Tibial nerve (tissue), 4 donors: ENCODE measurements at places on chromosomes 2 and 18. TPM values are rescaled to one million over a fixed set of nuclear protein-coding genes. Genes with fewer than 3 reads are reported as not detected.
A peak's percentile ranks its signal among the peaks of the same experiment; 100 is the strongest.

DNA sequence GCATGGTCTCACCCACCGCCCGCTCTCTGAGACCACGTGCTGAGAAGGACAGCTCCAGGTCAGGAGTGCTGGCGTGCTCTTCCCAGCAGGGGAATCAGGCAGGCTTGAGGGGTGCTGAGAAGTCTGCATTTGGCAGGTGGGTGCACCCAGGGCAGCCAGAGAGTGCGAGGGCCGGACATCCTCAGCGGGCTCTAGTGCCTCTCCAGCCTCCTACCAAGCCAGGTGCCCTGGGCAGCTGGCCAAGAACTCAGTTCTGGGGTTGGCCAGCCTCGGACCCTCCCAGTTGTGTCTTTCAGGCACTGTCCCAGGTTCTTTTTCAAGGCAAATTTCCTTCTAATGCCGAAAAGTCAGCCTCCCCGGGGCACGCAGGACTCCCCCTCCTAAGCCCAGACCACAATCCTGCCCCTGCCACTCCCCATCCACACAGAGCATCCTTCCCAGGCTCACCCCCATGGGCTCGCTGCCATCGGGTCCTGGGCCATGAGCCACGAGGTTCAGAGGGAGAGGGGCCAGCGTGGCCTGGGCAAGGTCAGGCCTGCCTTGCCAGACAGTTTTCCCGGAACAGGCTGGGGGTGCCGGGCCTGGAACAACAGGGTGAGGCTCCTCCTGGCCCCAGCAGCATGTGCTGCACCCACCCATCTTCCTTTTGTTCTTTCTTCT lies 52.2 kb upstream of the GPC1 start:
- DNase-seq = no peak
- H3K27ac ChIP-seq = no peak overlapping the region
- H3K36me3 ChIP-seq = no peaks in the 10 kb centered on the region
- H3K4me1 ChIP-seq = peaks cover 8% of the 10 kb centered on the region
- no peak overlapping the region for H3K4me3 ChIP-seq

ASPRV1 gene
- 2.5 TPM for total RNA-seq

DNA sequence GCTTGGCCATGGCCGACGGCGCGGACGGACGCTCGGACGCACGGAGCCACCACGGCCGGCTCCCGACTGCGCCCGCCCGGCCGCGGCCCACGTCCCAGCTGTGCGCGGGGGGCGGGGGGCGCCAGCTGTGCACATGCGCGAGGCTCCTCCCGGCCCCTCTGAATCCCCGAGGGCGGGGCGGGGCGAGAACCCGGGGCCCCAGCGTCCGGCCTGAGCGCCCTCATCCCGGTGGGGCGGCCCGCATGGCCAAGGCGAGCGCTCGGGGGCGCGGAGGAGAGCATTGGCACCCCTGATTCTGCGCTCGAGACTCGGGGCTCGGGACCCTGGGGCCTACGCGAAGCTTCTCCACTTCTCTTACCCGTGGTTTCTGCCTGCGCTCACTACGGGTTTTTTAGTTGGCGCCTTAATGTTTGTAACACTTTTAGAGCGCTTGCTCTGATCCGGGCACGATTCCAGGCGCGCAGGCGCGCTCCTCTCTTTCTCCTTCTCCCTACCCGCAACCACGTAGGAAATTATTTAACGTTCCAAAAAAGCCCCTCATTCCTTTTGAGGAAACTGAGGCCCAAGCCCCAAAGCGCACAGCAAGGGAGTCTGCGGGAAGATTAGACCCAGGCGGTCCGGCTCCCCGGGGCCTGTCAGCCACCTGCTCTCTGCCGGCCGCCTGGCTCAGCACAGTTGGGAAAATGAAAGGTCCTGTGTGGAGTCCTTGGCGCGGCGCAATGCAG lies at the start of gene PXDN:
Gene PXDN (minus strand): TSS at position 70 of the 725 bp plus-strand sequence. CDS start 60 bp downstream, at position 10.
- no peaks in the 10 kb centered on the region for H3K27me3 ChIP-seq
- H3K4me3 ChIP-seq = peak within 1 kb of the TSS; percentile 87
- H3K36me3 ChIP-seq = no peaks in the 10 kb centered on the region

DNA sequence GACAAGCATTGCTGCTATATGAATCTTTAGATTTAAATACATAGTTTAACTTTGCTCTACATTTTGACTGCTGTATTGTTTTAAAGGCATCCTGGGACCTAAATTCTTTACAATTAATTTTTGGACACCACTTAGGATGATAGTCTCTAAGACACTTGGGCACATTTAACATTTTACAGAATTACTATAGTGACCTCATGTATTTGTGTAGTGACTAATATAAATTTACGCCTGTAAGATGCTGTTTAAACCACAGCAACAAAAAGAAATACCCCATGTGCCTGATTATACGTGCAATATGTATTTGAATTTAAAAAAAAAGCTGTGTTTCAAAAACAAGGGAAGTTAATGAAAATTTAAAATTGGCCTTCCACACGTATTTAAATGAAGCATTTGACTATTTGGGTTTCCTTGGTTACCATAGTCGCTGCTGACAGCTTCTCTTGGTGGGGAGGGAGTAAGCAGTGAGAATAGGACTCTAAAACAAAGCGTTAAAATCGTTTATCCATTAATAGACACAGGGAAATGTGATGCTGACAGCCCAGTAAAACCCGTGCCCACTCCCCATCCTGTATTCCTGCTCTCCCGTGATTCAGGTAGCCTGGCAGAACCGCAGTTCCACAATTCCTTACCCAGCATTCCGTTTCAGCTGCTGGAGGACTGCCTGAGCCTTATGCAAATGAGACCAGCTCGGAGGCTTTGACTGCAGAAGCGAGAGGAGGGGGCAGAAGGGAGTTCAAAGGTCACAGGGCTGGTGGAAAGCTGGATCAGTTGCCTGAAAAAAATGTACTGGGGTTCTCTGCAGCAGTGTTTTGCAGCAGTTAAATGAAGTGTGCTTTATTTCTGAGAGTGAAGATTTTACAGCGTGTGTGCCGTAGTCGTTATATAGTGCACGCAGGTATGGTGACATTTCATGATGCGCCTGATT lies 104.3 kb downstream of the CSRNP3 start:
- H3K36me3 ChIP-seq = no peaks in the 10 kb centered on the region
- H3K27ac ChIP-seq = peak overlapping the region; percentile 71
- no peaks in the 10 kb centered on the region for H3K27me3 ChIP-seq
- no peak for DNase-seq
- peak overlapping the region; percentile 53 for H3K4me3 ChIP-seq
- peaks cover 10% of the 10 kb centered on the region for H3K4me1 ChIP-seq

DNA sequence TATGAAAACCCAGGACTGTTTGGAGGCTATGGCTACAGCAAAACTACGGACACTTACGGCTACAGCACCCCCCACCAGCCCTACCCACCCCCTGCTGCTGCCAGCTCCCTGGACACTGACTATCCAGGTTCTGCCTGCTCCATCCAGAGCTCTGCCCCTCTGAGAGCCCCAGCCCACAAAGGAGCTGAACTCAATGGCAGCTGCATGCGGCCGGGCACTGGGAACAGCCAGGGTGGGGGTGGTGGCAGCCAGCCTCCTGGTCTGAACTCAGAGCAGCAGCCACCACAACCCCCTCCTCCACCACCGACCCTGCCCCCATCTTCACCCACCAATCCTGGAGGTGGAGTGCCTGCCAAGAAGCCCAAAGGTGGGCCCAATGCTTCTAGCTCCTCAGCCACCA lies 12.1 kb downstream of the HOXD3 start:
- no peaks in the 10 kb centered on the region for H3K36me3 ChIP-seq
- no peak overlapping the region for H3K27ac ChIP-seq
- no peaks in the 10 kb centered on the region for H3K4me1 ChIP-seq
- DNase-seq = no peak
- H3K27me3 ChIP-seq = peaks cover 82% of the 10 kb centered on the region
- no peak overlapping the region for H3K4me3 ChIP-seq

GRCh38 chr2:31383471-31384153 lies 30.9 kb downstream of the XDH start:
- no peaks in the 10 kb centered on the region for H3K4me1 ChIP-seq
- no peaks in the 10 kb centered on the region for H3K27me3 ChIP-seq
- no peak overlapping the region for H3K27ac ChIP-seq
- H3K4me3 ChIP-seq = no peak overlapping the region

LOXL3 gene
- total RNA-seq = 16.2 TPM

GRCh38 chr2:215171151-215171550 lies 32.7 kb upstream of the ABCA12 start:
- H3K27me3 ChIP-seq = no peaks in the 10 kb centered on the region
- no peak overlapping the region for H3K4me3 ChIP-seq
- no peak for DNase-seq
- no peak overlapping the region for H3K27ac ChIP-seq
- no peaks in the 10 kb centered on the region for H3K36me3 ChIP-seq

DNA sequence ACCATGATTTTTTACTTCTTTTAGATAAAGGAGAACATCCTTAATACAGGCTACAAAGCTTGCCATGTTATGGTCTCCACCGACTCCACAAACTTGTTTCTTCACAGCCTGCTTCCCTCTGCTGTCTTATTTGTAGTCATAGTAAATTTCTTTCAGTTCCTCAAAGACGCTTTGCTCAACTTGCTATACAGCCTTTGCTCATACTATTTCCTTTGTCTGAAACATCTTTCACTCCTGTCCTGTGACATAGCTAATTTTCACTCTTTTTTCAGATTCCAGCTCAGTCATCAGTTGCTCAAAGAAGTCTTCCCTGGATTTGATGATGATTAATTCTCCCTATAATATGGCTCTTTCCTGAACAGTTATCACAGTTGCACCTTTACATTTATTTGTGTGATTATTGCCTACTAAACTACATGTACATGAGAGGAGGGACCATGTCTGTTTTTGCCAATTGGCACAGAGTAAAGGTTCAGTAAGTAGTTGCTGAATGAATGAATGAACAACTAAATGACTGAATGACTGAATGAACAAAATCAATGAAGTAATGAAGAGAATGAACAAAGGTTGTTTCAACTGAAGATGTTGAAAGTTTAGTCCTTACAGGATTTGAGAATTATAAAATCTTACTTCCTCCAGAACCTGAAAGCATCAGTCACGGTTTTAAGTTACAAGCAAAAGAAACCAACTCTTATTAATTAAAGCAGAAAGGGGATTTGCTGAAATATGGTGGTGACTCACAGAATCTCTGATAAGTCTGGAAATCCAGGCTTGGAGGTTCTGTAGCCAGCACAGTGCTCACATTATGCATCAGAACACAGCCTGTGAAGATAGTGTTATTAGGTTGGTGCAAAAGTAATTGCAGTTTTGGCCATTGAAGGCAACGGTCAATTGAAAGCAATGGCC lies 186.4 kb upstream of the FAM98A start:
- no peaks in the 10 kb centered on the region for H3K36me3 ChIP-seq
- no peaks in the 10 kb centered on the region for H3K27me3 ChIP-seq
- H3K4me3 ChIP-seq = no peak overlapping the region
- DNase-seq = no peak
- no peaks in the 10 kb centered on the region for H3K4me1 ChIP-seq

DNA sequence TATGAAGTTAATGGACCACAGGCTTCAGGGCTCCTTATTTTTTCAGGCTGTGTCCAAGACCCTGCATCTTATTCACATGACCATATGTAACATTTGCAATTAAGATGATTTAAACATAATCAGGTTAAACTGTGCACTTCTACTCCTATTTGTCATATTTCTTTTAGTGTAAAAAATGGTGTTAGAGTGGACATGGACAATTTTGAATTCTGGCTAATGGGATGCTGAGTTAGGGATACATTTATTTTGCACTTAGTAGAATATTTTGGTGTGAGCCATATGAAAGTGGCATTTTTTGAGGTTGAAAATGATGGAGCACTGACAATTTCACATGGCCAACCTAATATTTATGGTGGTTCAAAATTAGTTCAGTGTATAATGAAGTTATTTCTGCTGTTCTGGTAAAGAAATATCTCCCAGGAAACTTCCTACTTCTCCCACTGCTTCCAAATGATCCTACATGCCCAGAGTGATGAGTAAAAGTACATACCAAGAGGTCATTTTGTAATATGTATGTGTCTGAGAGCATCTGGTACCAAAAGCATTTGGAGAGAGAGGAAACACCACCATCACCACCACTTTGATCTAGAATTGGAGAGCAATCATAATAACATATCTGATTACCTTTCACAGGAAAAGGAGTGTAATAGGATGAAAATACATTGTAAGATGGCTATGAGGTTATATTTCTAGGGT lies 36.0 kb downstream of the GULP1 start:
- peak overlapping the region; percentile 14 for H3K27ac ChIP-seq
- H3K36me3 ChIP-seq = no peaks in the 10 kb centered on the region
- H3K27me3 ChIP-seq = no peaks in the 10 kb centered on the region

GRCh38 chr18:45691816-45692179 lies 32.2 kb upstream of the SLC14A1 start:
- no peak overlapping the region for H3K27ac ChIP-seq
- H3K4me1 ChIP-seq = no peaks in the 10 kb centered on the region
- H3K4me3 ChIP-seq = no peak overlapping the region

ALPI gene
- total RNA-seq = not detected

DNA sequence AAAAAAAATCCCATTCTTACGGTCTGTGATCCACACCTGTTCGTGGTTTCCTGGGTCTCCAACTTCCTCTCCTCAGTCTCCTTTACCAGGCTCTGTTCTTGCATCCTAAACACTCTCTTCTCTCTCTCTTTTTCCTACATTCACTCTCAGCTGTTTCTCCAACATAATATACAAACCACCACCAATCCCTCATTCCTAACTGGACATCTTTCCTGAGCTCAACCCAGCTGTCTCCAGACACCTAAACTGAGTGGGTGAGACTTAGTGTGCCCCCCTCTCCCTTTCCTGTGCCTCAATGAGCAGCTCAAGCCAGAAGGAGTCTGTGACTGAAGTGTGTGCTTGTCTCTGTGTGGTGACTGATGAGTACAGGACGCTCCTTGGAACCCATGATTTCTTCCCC lies 59.4 kb downstream of the LIPG start:
- no peak for DNase-seq
- H3K4me3 ChIP-seq = no peak overlapping the region
- no peak overlapping the region for H3K27ac ChIP-seq
- peaks cover 14% of the 10 kb centered on the region for H3K4me1 ChIP-seq

CHRNG gene
- total RNA-seq = not detected

DNA sequence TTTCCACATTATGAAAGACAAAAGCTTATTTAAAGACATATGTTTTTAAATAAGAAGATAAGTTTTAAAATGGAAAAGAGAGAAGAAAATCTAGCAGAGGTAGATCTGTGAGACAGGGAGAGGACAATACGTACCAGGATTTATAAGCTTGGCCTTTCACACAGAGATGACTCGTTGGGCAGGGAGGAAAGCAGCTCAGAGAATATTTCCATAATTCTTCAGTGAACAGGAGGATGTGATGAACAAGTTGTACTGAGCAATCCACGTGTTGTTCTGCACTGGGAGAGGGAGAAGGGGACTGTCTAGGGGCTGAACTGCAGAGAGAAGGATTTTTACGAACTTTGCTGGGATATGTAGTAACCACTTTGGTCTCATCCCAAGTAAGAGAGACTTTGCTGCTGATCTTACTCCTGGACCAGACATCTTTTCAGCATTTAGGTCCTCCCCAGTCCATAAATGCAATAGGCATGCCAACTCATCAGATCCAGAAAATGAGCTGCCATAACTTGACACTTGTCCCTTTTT lies 162.5 kb upstream of the SETBP1 start:
- H3K4me1 ChIP-seq = no peaks in the 10 kb centered on the region
- H3K27ac ChIP-seq = no peak overlapping the region
- no peaks in the 10 kb centered on the region for H3K27me3 ChIP-seq
- DNase-seq = no peak
- H3K4me3 ChIP-seq = no peak overlapping the region

DNA sequence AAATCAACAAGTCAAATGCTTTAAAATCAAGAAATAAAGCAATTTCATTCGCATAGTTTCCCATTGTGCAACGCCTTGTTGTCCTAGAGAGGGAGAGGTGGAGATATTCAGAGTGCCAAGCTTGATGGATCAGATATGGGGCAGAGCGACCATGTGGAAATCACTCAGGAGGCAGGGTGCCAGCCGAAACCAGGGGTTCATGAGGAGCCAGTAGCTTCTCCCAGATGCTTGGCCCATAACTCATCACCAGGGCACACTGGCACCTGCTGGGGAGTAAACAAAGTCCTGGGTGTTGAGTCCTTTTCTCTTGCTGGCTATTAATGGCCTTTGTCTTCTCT lies 53.0 kb upstream of the ASAP2 start:
- no peaks in the 10 kb centered on the region for H3K27me3 ChIP-seq
- no peak for DNase-seq
- H3K4me1 ChIP-seq = no peaks in the 10 kb centered on the region
- H3K36me3 ChIP-seq = no peaks in the 10 kb centered on the region
